ENCODE measurements at places on chromosomes 4 and X.

DNA sequence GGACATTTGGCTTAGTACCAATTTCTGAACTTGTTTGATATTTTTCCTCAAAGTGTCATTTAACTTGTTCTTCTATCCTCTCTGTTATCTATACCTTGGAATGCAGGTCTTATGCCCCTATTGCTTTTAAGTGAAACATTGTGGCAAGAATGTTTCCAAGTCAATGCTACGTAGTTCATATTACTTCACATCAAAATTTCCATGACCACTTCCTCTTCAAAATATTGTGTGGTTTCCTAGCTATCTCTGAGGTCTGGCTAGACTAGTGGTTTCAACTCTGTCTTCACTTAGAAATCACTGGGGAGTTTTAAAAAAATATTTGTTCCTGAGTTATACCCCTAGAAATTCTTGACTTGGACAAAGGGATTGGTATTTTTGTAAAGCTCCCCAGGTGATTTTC lies 20.2 kb upstream of the RASGEF1B start:
- DNase-seq = no peak

GRCh38 chrX:15311119-15311518 lies 4.3 kb downstream of the ASB11 start:
- DNase-seq = no peak

DNA sequence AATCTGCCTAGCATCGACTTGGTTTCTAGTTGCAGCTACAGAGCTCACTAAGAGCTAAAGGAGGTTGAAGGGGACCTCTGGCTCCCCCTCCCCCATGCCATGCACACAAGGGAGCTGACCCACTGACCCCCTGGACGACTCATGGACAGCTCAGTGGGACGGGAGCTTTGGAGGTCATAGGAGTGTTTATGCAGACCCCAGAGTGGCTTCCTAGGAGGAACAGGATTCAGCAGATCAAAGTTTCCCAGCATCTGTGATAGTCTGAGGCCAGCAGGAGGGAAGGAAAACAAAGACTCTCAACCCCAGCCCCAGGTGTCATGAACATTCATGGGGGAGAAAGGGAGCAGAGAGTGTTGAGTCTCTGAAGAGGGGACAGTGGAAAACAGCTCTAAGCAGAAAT lies 104.4 kb downstream of the ARSF start:
- DNase-seq = no peak

GRCh38 chrX:39857780-39858179 lies 240.0 kb downstream of the BCOR start:
- no peak for DNase-seq

DNA sequence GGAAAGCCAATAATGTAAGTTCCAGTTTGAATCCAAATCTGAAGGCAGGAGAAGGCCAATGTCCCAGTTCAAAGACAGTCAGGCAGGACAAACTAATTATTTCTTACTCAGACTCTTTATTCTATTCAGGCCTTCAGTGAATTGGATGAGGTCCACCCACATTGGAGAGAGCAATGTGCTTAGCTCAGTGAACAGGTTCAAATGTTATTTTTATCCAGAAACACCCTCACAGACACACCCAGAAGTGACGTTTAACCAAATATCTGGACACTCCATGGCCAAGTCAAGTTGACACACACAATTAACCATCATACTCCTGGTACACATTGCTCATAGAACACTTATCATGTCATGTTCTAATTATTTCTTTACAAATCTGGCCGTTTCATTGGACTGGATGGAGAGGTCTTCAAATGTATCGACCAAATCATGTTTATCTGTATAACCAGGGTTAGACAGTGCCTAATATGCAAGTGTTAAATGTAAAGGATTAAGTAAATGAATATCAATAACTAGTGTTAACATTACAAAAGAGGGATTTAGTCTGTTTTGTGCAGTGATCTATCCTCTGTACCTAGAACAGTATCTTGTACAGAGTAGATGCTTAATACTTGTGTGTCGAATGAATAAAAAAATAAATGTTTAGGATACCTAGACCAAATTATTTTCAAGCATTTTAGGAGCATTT lies 27.1 kb upstream of the XK start:
- DNase-seq = no peak

DNA sequence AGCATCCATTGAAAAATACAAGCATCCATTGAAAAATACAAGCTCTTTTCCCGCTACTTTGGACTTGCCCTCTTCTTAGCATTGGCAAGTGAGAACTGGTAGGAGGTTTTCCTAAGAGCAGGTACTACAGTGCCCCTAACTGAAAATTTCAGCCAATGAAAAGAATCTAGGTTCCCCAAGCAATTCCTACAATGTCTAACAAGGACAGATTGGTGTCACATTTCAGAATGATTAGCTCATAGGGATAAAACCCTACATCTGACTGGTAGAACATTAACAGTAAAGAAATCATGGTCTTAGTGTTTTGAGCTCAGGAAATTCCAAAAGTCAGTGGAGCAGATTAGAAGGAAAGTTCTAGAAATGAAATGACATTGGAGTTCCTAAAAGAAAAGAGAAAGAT lies 68.6 kb upstream of the QRFPR start:
- no peak for DNase-seq

- DNase-seq = no peak
These were observed 25.8 kb upstream of the AMELX start for GRCh38 chrX:11267425-11267824.

GRCh38 chr4:96183611-96184010 lies 343.7 kb downstream of the PDHA2 start:
- DNase-seq = no peak

DNA sequence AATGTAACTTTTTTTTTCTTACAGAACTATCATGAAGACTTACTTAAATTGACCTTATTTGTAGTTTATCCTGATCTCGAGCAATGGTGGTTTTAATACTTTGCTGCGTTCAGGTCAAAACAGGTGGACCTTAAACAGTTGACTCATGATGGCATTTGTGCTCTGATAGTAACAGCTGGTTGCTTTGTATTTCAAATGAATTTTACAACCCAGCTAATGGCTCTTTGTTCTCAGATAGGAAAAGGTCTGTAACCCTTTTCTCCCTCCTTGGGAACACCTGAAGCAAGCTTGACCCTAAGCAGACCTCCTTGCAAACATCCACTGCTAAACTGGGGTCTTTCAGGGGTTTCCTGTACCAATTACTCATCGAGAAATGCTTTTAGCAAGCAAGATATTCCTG lies 79.2 kb downstream of the F11 start:
- DNase-seq = no peak

DNA sequence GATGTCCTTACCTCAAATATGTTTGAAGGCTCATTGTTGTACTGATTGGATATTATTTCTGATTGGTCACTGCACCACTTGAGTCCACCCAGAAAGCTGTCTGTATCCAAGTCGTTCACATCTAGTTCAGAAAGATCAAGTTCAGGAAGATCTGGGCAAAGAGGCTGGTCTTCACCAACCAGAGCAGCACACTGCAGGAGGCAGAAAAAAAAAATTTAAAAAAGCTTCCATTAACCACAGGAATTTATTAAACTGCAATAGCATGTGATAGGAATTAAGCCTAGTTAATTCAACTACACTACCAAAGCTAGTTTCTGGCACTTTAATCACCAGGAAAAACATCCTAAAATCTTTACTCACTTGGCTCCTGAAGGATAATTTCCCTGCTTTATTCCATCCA lies 5.1 kb downstream of the PPARGC1A start:
- no peak for DNase-seq

- DNase-seq = peak; percentile 75
These were observed 74.1 kb downstream of the PRSS12 start for GRCh38 chr4:118278473-118279274.

- DNase-seq = no peak
These were observed 156.7 kb upstream of the FAM241A start for GRCh38 chr4:111988514-111988913.

DNA sequence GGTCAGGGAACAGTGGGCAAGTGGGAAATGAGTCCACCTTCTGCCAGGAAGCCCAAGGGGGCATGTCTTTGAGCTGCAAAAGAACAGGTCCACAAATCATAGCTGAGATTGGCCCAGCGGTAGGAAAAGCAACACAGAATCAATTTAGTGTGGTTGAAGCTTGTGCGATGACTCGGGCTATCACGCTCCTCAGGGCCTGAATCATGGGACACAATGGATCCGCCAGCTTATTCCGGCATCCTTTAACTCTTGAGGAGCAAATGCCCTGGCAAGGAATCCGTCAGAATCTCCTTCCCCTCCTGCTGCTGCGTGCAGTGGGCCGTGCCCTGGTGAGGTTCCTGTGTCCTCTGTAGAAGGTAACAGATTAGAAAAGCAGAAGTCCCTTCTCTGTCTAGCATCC lies 98.0 kb downstream of the RELL1 start:
- DNase-seq = no peak

GRCh38 chrX:39886282-39886681 lies 211.5 kb downstream of the BCOR start:
- DNase-seq = no peak

GRCh38 chrX:49303346-49303745 lies at the start of gene GAGE10:
Gene GAGE10 (plus strand): TSS chrX:49303646. CDS start chrX:49304860, 1,214 bp downstream.
- no peak for DNase-seq

DNA sequence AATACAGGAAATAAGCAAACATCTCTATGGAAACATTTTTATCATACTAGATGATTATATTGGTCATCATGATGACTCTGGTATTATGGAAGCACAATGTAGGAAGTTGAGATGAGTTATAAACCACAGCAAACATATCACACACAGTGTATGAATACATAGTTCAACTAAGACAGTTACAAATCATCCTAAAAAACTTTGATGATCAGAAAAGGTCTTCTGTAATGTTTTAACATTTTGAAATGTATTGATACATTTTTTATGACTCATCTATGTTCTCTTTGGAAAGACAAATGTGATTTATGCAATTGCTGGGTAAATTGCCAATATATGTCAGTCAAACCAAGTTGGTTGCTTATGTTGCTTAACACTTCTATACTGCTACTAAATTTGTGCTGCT lies 4.8 kb downstream of the CXCL3 start:
- no peak for DNase-seq

DNA sequence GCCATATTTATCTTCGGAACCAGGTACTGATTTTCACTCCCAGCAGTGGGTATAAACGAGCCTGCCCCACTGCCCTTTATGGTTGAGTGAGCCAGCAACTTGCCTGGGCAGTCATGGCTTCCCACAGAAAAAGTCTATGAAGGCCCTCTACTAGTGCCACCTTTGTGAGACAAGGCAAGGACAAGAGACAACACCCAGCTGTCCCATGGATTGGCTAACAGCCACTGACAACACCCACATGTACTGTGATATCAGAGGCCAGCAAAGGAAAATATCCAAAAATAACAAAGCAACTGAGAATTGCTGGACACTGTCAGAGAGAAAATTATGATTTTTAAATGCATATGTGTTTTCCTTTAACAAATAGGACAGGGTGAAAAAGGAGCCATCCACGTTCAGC lies 248.4 kb upstream of the TTC29 start:
- no peak for DNase-seq

DNA sequence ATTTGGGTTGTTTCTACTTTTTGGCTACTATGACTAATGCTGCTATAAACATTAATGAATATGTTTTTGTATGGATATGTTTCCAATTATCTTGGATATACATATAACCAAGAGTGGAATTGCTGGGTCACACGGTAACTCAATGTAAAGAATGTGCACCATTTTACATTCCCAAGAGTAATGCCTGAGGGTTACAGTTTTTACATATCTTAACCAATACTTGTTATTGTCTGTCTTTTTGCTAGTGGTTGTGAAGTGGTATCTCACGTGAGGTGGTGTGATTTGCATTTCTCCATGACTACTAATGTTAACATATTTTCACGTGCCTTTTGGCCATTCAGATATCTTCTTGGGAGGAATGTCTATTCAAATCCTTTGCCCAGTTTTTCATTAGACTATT lies 200.3 kb upstream of the MAB21L2 start:
- no peak for DNase-seq

DNA sequence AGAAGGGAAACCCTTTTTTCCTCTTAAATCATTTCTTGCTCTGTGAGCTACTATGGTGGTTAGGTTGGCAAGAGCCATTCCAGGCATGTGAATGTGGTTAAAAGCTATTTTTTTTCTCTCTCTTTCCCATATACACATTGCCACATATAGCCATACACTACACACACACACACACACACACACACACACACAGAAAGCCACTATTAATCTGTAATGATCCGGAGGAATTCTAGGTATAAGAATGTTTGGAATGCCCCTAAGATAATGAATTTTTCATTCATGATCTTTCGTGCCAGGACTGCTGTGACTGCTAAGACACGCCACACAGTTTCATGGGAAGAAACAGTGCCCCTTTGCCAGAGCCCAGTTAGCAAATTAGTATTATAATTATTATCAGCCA lies 21.8 kb upstream of the TLL1 start:
- no peak for DNase-seq

- no peak for DNase-seq
These were observed 32.4 kb downstream of the PRDX4 start for GRCh38 chrX:23699636-23700194.

- no peak for DNase-seq
These were observed 93.0 kb downstream of the TSPAN7 start for GRCh38 chrX:38654302-38654701.

DNA sequence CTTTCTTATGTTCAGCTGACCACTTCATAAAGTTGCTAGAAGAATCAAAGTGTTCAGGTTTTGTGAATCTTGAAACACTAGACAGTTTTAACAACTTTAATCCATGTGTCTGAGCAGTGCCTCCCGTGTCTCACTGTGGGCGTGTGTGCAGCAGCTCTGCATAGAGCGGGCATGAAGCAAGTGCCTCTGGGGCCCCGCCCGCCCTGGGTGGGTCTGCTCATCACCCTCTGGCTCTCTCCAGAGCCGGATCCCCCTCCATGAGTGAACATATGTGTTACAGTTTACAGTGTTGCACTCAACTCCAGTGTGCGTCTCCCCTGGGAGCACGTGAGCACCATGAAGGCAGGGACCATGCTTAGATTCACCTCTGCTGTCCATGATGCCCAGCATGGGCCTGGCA lies 37.6 kb upstream of the CRMP1 start:
- DNase-seq = no peak

DNA sequence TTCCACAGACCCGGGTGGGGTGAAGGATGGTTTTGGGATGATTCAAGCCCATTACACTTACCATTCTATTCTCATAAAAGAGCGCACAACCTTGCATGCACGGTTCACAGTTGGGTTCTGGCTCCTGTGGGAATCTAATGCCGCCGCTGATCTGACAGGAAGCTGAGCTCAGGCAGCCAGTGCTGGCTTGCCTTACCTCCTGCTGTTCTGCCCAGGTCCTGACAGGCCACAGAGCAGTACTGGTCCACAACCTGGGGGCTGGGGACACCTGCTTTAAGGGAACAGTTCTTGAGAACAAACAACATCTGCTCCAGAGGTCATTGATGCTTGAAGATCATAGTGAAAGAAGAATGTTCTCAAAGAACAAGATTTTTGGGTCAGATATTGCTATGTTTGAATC lies 8.0 kb upstream of the HS3ST1 start:
- no peak for DNase-seq
